H54 (cell line): ENCODE measurements at places on chromosomes 6 and 20.

- DNase-seq, result no peak
These were observed 5.5 kb downstream of the TULP1 start for GRCh38 chr6:35507221-35507620.

GRCh38 chr20:44560229-44560628, 22.1 kb upstream of the PKIG start:
- DNase-seq, result no peak

GRCh38 chr20:48283470-48284110, 498.3 kb upstream of the SULF2 start:
- peak; percentile 61 for DNase-seq

- DNase-seq, result no peak
These were observed 88.8 kb downstream of the GMPR start for GRCh38 chr6:16326971-16327776.

GRCh38 chr20:58580474-58580835, 65.3 kb upstream of the APCDD1L start:
- DNase-seq, result no peak

DNA sequence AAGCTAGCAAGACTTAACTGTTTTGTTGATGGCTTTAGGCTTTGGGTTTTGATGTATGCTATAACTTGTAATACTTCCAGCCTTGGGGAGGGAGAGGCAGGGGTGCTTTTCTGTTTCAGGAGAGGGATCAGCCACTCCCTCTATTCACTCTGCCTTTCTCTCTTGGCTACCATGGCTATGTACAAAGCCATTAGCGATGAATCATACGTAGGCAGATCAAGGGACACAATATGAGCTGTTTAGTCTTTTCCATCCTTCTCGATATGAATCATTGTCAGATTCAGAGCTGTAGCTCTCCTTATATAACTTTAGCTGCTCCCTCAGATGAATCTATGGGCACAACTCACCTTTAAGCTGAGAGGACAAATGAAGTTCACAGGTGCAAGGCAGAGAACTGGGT, 230.6 kb downstream of the TSHZ2 start:
- no peak for DNase-seq

DNA sequence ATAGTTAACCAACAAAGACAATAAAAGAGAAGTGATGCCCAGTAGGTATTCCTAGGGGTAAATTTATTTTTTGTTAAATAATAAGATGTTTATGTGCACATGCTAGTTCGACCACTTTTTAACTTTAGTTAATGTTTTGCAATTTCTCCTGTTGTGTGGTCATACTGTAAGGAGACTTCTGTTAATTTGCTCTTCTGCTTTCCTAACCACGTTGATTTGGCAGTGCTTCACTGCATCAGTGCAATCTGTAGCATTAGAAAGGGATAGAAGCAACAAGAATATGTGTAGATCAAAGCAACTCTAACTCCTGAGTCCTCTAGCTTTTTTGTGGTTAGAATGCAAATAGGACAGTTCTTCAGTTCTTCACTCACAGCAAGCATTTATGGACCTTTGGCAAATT, 13.9 kb downstream of the MYB start:
- DNase-seq, result no peak

GRCh38 chr6:100267721-100268123, 197.0 kb downstream of the SIM1 start:
- DNase-seq, result no peak

DNA sequence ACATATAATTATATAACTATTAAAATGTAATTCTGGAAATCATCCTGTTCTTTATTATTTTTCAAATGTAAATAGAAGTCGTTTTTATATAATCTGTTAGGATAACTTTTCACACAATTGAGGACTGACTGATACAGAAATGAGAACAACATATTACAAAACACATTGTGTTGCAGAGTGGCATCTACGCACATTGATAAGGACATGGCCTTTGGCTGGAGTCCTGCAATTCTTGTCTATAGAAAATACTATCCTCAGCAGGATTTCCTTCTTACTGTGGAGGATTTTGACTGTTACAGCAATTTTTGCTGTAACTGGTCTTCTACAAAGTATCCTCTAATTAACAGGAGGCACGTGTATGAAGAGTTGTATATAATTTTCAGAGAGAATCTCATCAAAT, 19.8 kb downstream of the SH3BGRL2 start:
- no peak for DNase-seq

- DNase-seq, result no peak
These were observed 12.8 kb downstream of the AK9 start for GRCh38 chr6:109678240-109678639.

GRCh38 chr20:36154700-36155628, at the start of gene EPB41L1:
Gene EPB41L1, plus strand, starts transcription at chr20:36154740. Its CDS starts 19,038 bp downstream, at chr20:36173778.
- no peak for DNase-seq

GRCh38 chr20:58246346-58246745, 17.9 kb upstream of the ANKRD60 start:
- DNase-seq, result no peak

DNA sequence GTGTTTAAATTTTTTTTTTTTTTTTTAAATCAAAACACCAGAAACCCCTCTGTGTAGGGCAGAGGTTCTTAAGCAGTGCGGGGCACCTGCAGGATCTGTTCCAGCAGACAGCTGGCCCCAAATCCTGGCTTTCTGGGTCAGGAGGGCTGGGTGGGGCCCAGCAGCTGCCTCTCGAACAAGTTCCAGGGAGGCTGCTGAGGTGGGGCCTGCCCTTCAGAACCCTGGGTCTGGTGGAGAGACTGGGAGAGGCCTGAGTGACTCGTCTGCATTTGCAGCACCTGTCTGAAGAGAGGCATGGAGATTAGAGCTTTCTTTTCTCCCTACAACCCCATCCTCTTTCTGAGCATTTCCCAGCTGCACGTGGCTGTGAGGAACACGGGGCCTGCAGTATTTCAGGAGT, 8.4 kb downstream of the PSMG4 start:
- no peak for DNase-seq

DNA sequence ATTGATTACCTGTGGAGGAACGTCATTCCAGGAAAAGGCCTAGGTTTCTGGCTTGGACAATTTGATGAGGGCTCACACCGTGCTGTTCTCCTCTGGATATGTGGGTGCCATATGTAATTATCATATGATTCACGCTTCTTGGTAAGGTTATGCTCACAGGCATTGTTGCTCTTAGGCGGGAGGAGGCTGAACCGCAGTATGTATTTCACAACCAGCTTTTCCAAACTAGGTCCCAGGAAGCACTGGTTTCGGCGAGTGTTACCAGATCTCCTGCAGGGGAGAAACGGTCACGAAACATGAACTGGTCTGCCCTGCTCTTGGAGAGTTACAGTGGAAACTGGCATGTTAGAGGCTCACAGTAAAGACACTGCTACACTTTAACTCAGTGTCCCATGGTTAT, 793 bp upstream of the FAM50B start:
- no peak for DNase-seq

GRCh38 chr6:41167173-41167963, 4.5 kb upstream of the TREM2 start:
- no peak for DNase-seq

DNA sequence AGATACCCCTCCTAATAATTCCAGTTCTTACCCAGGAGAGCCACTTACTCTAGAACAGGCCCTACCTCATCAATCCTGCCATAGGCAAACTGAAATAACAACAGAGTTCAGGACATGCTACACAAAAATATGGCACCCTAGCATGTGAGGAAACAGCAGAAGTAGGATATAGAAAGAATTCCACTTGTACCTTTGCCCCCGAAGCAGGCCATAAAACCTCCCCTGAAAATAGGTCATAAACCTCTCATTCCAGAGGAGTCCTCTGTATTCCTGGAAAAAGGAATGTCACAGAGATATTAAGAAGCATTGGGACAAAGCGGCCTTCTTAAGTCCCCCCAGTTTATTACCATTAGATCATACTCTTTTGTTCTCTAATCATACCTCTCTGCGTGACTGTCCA, 504.3 kb upstream of the MARCKS start:
- no peak for DNase-seq

- DNase-seq, result no peak
These were observed 22.7 kb upstream of the MAPRE1 start for GRCh38 chr20:32796981-32797451.

DNA sequence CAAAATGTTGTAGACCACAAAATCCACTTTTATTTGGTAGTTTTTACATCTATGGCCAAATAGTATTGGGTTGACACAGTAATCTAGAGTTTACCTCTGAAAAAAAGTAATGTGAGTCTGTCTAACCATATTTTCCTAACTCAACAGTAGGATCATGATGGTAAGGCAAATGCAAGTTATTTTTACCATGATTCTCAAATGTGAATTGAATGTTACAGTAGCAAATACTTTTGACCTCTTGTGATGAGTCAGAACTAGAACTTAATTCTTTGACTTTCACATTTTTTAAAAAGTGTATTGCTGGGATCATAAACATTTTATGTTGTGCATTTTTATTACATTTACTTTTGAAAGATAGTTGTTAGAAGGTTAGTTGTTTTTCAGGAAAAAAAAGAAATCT, 22.0 kb downstream of the RNF146 start:
- DNase-seq, result no peak

DNA sequence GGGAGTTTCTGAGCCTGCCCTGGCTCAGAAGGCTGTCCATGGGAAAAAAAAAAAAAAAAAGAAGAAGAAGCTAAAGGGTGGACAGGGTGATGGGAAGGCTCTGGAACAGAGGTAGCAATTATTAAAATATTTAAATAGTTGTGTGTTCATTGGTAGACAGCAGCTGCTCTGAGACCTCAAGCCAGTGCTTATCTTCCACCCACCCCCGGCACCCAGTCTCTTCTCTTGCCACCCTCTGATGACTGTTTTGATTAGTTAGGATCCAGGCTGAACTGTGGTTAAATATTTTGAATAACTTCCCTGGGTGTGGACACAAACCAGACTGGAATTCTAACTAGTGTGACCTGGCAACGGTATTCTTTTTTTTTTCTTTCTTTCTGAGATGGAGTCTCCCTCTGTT, 16.9 kb upstream of the SRSF3 start:
- DNase-seq, result peak; percentile 72

GRCh38 chr6:30060606-30061091, 416 bp upstream of the POLR1H start:
- DNase-seq, result no peak

DNA sequence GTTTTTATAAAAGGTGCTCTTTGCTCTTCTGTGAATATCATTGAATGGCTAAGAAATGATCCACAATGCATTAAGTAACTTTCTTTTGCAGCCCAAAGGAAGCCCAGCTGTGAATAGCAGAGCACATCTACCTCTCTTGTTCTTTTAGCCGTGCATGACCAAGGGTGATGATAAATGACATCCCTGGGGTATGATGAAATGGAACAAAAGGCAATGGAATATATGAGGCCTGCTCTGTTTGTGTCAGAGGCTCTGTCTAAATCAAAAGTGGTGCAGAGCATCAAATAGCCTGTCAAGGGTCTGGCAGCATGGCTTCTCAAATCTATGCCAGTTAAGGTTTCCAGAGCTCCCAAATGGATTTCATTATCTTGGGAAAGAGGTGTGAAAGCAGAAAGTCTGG, 362.6 kb upstream of the RNF217 start:
- no peak for DNase-seq

DNA sequence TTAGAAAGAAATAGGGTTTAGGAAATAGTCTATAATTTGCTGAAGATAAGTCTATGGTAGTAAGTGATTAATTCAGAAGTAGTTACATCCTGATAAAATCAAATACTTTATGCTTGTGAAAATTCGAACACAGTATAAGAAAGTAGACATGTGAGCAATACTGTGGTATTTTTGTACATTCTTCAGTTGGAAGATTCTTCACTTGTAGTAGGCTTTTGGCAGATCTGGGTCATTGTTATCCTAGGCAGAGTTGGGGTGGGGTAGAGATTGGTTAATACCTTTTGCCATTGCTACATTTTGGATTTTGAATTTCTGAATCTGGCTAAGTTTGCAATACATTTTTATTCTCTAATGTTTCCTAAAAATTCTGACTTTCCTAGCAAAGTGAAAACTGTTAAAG, 197.5 kb downstream of the BCKDHB start:
- no peak for DNase-seq

GRCh38 chr20:10022625-10023024, 12.2 kb upstream of the ANKEF1 start:
- no peak for DNase-seq

DNA sequence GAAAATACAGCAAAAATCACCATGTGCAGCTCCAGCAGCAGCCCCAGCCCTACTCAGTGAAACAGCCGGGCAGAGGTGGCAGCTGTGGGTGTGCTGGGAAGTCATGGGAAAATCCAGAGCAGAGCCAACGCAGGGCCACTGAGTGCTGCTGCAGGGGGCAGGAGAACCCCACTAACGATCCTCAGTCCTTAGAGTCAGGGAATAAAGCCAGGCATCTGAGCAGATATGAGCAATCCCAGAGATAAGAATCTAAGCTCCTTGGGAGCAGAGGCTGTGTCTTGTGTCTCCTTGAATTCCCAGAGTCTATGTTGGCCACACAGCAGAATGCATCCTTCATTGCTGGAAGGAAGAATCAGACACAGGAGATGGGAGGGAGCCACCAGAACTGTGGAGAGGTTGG, 493.1 kb upstream of the MAP3K7 start:
- no peak for DNase-seq

DNA sequence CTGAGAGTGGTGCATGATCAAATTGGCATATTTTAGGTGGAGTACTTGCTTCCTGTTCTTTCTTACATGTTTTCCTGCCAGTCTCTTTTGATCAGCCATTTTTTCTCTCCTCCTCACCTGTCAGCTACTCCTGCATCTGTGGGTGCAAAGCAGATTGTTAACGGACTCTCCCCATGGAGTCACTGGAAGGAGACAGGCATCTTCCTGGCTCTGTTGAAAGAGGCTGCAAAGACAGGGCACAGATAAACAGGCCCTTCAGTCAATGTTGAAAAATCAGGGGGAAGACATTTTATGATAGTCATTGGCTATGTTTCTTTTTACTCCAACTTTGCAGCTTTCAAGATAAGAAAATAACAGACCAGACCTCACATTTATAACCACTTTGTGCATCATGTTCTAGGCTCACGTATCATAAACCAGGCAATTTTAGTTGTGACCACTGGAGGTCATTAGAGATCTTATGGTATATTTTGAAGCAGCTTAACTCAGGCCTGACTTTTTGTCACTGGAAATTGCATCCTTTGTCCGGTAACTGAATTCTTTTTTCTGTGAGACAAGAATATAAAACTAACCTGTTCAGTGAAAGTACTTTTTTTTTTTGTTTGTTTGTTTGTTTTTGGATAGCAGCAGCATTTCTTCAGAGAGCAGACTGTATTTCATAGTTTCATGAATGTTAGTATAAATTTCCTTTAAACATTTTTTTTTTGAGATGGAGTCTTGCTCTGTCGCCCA, 20.1 kb downstream of the ECT2L start:
- DNase-seq, result peak; percentile 12

DNA sequence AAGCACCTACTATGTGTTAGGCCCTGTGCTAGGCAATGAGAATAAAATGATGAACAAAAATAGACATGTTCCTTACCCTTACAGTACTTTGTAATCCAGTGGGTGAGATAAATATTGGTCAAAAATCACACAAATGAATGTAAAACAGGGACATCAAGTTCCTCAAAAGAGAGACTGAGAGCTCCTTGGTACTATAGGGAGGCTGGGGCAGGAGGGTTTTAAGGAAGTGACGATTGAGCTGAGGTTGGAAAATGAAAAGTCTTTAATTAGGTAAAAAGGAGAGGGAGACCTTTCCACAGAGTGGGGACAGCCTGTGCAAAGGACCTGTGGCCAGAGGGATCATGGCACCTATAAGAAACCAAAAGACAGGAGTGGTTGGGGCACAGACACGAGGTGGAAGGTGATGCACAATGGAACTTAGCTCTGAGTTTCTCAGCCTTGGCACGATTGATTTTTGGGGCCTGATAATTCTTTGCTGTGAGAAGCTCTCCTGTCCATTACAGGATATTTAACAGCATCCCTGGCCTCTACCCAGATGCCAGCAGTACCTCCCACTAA, 140.3 kb downstream of the CEP57L1 start:
- no peak for DNase-seq
